HS-27A (cell line): ENCODE measurements at places on chromosomes 7 and 10.

GRCh38 chr7:149130572-149131198, 4.6 kb upstream of the ZNF425 start:
- no peak for DNase-seq

DNA sequence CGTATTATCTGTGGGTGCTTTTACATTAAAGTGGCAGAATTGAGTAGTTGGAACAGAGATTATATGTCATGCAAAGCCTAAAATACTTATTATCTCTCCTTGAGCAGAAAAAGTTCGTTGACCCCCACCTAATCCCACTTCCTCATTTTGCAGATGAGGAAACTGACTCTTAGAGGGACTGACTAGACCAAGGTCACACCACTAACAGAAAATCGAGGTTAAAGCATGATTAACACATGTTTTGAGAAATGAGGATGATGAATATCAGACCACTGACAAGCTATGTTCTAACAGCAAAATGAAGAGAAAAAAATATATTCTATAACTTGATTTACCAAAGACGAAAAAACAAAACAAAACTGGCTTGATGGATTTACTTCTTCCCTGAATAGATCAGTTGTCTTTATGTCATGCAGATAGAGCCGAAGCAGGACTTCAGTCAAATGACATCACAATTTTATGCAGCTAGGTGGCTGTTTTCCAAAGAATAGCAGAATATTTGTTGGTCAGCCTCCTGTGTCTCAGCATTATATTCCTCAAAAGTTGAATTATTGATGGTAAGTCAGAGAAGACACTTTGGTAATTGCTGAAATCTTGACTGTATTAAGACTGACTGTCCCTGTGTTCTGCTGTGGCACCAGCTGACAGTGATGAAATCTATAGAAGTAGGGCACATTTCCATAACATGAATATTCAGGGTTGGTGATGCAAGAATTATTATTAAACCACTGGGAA, 24.2 kb upstream of the SMIM30 start:
- DNase-seq = no peak

DNA sequence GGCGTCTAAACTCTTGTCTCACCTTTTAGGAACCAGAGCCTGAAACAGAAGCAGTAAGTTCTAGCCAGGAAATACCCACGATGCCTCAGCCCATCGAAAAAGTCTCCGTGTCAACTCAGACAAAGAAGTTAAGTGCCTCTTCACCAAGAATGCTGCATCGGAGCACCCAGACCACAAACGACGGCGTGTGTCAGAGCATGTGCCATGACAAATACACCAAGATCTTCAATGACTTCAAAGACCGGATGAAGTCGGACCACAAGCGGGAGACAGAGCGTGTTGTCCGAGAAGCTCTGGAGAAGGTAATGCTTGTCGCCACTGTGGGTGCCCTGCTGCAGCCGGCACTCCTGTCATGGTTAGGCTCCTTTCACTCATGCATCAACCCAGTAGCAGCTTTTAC, 113.1 kb downstream of the ZMYND11 start:
- no peak for DNase-seq

GRCh38 chr10:88343761-88344484, 239.2 kb downstream of the RNLS start:
- no peak for DNase-seq

DNA sequence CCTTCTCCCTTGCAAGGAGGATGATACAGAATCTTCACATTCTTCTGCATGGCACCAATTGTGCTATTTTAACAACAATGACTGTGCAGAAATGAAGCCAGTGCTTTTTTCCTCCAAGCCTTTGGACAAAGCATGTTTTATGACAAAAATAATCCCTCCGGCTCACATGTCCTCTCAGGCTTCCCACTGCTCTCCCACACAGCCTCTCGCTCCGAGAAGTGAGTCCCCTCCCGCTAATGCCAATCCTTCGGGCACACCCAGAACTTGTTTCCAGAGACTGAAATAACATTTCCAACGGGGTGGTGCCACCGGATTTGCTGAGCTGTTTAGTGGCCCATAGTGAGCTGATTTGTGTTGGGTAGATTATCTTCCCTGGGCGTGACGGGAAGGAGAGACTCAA, 35.8 kb downstream of the RBM17 start:
- DNase-seq = no peak

DNA sequence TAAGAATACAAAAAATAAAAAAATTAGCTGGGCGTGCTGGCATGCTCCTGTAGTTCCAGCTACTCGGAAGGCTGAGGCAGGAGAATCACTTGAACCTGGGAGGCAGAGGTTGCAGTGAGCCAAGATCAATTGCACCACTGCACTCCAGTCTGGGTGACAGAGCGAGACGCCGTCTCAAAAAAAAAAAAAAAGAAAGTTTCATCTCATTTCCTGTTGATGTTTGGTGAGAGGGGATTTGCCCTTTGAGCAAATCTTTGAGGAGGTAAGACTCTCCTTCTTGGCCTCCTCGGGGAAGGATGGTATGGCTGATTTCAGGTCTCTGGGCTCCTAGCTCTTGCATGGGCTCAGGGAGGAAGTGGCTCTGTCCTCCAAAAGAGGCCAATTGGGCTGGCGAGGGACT, 3.6 kb upstream of the GRID2IP start:
- DNase-seq = no peak

DNA sequence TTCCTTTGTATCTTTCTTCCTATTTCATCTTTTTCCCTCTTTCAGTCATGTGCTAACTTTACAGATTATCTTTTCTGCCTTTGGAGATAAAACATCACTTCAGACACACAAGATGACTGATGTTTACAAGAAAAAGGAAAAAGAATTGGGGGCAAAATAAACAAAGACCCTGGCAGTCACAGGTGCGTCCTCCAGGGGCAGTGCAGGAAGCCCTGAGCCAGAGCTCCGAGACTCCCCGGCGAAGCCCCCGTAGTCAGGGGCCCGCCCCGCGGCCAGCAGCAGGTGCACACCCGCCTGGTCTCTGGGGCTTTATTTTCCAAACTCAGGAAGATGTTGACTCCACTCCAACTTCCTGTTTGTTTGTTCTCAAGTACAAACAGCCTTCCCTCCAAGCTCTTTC, 10.2 kb downstream of the STK32C start:
- no peak for DNase-seq
